ENCODE measurements at places on chromosomes 6 and 20. TPM values are rescaled to one million over a fixed set of nuclear protein-coding genes. Genes with fewer than 3 reads are reported as not detected.

CRYBG1 gene
- 59.2 TPM for total RNA-seq

MOCS1 gene
- not detected for total RNA-seq

HAO1 gene
- total RNA-seq: not detected

MAP3K4 gene
- total RNA-seq: 40.0 TPM

TSPO2 gene
- total RNA-seq: not detected

PAK1IP1 gene
- total RNA-seq: 10.9 TPM

TAAR5 gene
- not detected for total RNA-seq

TBPL1 gene
- 33.5 TPM for total RNA-seq

BANF2 gene
- not detected for total RNA-seq

RCAN2 gene
- 2.8 TPM for total RNA-seq

CLIC5 gene
- total RNA-seq: 8.4 TPM

B3GALT4 gene
- 25.2 TPM for total RNA-seq

RAET1L gene
- total RNA-seq: not detected

UNC5CL gene
- 2.3 TPM for total RNA-seq

ANKRD6 gene
- 4.2 TPM for total RNA-seq

- no peak for DNase-seq
Observed at GRCh38 chr20:6998909-6999308, 231.4 kb downstream of the BMP2 start.

GRCh38 chr6:156827382-156827781, 50.2 kb downstream of the ARID1B start:
- DNase-seq: no peak

GRCh38 chr20:58875541-58876134, 23.1 kb downstream of the GNAS start:
- DNase-seq: no peak

GRCh38 chr6:140130074-140130473, 755.6 kb upstream of the CITED2 start:
- no peak for DNase-seq

GRCh38 chr20:43799150-43799711, 72.4 kb upstream of the GTSF1L start:
- DNase-seq: no peak

DNA sequence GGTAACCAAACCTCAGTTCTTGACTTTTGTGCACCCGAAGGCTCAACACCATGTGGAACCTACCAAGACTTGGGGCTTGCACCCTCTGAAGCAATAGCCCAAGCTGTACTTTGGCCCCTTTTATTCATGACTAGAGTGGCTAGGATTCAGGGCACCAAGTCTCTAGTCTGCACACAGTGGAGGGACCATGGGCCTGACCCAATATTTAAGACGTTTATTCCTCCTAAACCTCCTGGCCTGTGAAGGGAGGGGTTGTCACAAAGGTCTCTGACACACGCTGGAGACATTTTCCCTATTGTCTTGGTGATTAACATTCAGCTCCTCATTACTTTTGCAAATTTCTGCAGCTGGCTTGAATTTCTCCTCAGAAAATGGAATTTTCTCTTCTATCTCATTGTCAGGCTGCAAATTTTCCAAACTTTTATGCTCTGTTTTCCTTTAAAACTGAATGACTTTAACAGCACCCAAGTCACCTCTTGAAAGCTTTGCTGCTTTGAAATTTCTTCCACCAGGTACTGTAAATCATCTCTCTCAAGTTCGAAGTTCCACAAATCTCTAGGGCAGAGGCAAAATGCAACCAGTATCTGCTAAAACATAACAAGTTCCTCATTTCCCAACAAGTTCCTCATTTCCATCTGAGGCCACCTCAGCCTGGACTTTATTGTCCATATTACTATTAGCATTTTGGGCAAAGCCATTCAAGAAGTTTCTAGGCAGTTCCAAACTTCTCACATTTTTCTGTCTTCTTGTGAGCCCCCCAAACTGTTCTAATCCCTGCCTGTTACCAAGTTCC, 481.4 kb upstream of the BTBD3 start:
- DNase-seq: no peak

GRCh38 chr6:78824045-78824444, 43.3 kb upstream of the IRAK1BP1 start:
- DNase-seq: no peak

DNA sequence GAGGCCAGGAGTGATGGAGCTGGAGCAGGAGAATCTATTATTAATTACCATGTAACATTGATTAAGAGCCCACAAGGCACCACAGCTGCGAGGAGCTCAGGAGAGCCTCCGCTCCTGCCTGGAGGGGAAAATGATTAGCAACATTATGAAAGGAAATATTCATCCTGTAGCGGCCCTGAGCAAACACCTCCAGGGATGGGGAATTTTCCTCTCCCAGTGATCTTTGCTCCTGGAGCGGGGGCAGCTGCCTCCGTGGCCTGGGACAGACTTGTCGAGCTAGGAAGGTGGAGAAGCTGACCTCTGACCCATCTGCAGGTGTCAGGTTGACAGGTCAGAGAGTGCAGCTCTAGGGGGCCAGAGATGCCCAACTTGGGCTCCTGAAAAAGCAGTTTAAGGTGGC, 40.1 kb upstream of the SIRPA start:
- no peak for DNase-seq

GRCh38 chr20:13898012-13898612, 92.3 kb downstream of the SEL1L2 start:
- no peak for DNase-seq

GRCh38 chr6:128209771-128210170, 308.9 kb upstream of the THEMIS start:
- no peak for DNase-seq

DNA sequence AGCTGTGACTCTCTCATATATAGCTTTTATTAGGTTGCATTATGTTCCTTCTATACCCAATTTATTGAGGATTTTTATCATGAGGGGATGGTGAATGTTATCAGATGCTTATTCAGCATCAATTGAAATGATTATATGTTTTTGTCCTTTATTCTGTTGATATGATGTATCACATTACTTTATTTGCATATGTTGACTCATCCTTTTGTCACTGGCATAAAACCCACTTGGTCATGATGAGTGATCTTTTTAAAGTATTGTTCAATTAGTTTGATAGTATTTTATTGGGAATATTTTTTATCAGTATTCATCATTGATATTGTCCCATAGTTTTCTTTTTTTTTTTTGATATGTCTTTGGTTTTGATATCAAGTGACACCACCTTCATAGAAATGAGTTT, 529.9 kb downstream of the MMUT start:
- no peak for DNase-seq

DNA sequence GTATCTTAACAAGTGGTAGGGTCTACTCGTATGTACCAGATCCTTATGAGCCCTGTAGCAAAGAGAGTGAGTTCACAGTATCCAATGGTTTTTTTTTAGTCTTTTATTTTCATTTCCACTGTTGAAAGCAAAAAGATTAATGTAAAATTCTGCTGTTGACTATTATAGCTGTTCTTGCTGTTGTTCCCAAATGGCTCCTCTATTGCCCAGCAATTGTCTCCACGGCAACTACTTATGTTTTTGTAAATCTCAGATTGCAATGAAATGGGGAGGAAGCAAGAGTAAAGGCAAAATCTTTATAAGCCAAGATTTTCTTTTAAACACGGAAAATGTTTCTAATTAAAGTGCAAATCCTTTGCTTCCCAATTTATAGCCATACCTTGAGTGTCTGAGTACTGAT, 406.1 kb downstream of the EPM2A start:
- no peak for DNase-seq

- DNase-seq: no peak
Observed at GRCh38 chr6:81216668-81217067, 535.8 kb downstream of the TENT5A start.

- DNase-seq: peak; percentile 75
Observed at GRCh38 chr6:24855395-24856245, 56.9 kb upstream of the ARMH2 start.

- no peak for DNase-seq
Observed at GRCh38 chr6:5167501-5167900, 82.4 kb downstream of the PPP1R3G start.

DNA sequence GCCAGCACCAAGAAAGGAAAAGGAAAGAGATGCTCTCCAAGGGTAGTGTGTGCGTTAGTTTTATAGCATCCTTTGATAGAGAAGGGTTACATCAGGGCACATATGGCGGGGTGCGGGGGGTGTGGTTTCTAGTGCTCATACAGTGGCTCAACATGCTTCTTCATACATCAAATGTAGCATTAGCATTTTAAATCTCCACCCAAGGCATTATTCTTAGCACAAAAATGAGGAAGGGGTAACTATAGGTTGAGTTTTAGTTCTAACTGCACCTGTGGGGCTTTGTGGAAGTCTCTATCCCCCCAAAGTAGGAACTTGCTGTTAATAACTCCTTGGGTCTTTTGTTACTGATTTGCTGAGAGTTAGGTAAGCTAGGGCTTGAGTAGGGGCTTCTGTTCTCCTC, 89.3 kb downstream of the CEP57L1 start:
- DNase-seq: no peak

- DNase-seq: no peak
Observed at GRCh38 chr20:24392612-24393011, 76.8 kb upstream of the SYNDIG1 start.

- no peak for DNase-seq
Observed at GRCh38 chr6:164929408-164929977, 379.9 kb downstream of the C6orf118 start.

GRCh38 chr20:8209061-8209460, 77.0 kb downstream of the PLCB1 start:
- DNase-seq: no peak

- no peak for DNase-seq
Observed at GRCh38 chr20:34420146-34420545, 57.1 kb downstream of the ITCH start.

DNA sequence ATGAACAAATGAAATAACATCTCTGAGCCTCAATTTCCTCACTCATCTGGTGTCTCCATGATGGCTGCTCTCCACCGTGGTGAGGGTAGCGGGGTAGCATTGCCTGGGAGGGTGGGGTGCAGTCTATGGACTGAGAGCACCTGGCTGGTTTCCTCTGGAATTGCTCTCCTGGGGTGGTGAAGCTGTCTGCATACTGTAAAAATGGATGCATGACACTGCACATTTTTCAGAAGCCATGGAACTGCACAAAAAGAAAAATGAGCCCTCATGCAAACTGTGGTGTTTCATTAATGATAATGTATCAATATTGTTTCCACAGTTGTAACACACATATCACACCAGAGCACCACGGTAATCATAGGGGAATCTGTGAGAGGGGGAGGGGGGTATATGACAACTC, 12.1 kb upstream of the ITPR3 start:
- no peak for DNase-seq

- no peak for DNase-seq
Observed at GRCh38 chr6:122472022-122472340, 374 bp upstream of the SERINC1 start.

DNA sequence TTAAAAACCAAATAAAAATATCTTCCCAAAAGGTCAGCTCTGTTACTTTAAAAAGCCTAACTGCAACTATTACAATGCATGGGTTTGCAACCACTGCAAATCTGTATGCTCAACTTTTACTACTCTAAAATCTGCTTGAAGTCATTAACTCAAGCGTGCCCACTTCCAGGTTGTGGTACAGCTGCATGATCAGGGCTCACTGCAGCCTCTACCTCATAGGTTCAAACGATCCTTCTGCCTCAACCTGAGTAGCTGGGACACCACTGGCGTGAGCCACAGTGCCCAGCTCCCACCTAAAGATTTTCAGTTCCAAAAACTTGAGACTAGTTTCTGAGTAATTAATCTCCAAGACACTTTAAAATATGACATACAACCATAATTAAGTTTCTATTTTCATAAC, 8.2 kb downstream of the DIDO1 start:
- peak; percentile 72 for DNase-seq

GRCh38 chr6:13194852-13195251, 133.5 kb downstream of the TBC1D7 start:
- DNase-seq: no peak

- DNase-seq: no peak
Observed at GRCh38 chr6:139588076-139588639, 213.7 kb upstream of the CITED2 start.

GRCh38 chr6:37868447-37868825, 48.9 kb downstream of the ZFAND3 start:
- DNase-seq: no peak

- DNase-seq: no peak
Observed at GRCh38 chr20:38730167-38730988, 6.1 kb downstream of the SLC32A1 start.

- DNase-seq: no peak
Observed at GRCh38 chr6:41659935-41660334, 21.7 kb downstream of the MDFI start.

GRCh38 chr6:85673198-85674139, 30.8 kb upstream of the SYNCRIP start:
- no peak for DNase-seq

DNA sequence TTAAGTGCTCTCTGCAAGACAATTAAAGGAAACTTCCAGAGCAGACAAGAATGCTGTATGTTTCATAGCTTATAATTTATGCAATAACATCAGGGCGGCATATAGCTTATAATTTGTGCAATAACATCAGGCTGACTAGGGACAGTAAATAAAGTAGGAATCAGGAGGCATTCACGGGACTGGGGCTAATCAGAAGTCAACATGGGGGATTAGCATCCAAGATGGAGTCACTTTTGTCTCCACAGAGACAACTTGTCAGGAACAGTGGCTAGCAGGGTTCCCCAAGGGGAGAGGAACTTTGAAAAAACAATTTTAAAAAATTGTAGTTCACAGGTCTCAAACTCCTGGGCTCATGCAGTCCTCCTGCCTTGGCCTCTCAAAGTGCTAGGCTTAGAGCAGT, 3.3 kb upstream of the ZNF341 start:
- no peak for DNase-seq

DNA sequence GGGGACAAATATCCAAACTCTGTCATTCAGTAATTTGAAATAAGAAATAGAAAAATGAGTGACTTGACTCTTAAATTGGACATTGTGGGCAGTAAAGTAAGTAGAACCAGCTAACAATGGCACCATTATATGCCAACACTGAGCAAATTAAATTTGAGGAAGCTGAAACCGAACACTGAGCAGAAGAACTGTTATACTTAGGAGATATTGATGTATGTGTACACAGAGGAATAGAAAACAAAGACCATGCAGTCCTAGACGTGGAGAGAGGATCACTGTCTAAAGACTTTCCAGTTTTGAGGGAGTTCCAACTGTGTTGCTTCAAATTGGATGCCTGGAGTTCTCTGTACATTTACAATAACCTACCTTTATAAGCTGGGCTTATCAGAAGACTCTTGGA, 427.0 kb upstream of the EYS start:
- DNase-seq: no peak

DNA sequence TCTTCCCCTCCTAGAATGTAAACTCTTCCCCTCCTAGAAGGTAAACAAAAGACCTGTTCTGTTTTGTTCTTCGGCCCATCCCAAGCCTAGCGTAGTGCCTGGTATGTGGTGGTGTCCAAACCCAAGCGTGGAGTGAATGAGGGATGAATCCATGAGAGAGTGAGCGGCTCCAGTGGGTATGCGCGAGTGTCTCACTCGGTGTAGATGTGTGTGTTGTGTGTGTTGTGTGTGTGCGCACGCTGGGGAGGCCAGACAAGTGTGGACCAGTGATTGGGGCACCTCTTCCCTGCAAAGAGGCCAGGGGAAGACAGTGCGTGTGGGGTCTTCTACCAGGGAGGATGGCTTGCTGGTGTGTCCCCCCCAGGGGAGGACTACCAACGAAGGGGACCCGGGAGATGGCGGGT, 392 bp upstream of the SLC2A10 start:
- DNase-seq: no peak

All from activated CD4-positive, alpha-beta memory T cell treated with anti-CD3 and anti-CD28 coated beads, Interleukin-2, amount 10 ng/mL, durations not matched to agents 7 days and 5 days (primary cell).